ENCODE measurements at places on chromosomes 5 and 9. TPM values are rescaled to one million over a fixed set of nuclear protein-coding genes. Genes with fewer than 3 reads are reported as not detected.

- DNase-seq: no peak
These were observed 32.1 kb downstream of the KCTD16 start for GRCh38 chr5:144202726-144203125.

DNA sequence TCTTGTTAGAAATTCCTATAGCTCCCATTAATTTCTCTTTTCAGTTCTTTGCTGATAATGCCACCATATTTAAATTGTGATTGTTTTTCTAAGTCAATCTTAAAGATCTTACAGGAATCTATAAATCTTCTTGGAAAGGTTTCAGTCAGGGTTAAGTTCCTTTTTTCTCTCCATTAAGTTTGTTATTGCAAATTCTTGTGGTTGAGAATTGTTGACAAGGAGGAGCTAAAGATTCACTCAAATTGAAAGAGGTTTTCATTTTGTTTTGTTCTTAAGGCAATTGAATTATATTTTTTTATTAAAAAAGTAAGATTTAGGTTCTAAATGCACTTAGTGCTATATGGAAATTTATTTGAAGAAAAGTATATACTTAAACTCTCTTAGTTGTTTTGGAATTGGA, 213.4 kb downstream of the PRR16 start:
- no peak for DNase-seq

GRCh38 chr9:27771803-27772545, 198.7 kb upstream of the C9orf72 start:
- no peak for DNase-seq

DNA sequence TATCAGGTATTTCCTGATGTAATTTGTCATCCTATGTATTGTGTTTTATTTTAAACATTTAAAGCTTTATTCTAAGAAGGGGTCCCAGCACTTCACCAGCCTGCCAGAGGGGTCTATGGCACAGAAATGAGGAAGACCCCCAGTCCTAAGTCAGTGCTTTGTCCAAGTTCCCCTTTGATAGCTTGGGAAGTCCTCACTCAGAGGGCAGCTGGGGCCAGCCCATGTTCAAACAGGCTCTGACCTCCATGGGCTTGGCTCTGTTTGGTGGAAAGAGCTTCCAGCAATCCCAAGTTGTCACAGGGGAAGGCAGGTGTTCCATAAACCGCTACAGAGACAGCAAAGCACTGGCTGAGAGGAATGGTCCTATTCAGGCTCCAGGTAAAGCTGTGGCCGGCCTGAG, 26.6 kb upstream of the AKNA start:
- no peak for DNase-seq

DNA sequence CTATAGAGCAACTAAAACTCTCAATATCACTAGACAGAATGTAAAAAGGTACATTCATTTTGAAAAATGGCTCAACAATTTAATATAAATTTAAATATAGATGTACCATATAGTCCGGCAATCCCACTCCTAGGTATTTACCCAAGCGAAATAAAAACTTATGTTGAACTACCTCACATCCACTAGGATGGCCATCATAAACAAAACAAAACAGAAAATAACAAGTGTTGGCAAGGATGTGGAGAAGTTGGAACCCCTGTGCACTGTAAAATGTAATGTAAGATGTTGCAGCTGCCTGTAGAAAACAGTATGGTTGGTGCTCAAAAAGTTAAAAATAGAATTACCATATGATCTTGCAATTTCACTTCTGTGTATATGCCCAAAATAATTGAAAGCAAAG, 36.9 kb upstream of the SELENOP start:
- no peak for DNase-seq

GRCh38 chr5:53010814-53011213, 21.7 kb downstream of the ITGA2 start:
- DNase-seq: no peak

GRCh38 chr9:83724436-83724835, 16.7 kb upstream of the UBQLN1 start:
- DNase-seq: no peak

- DNase-seq: no peak
These were observed 68.9 kb downstream of the PRDM6 start for GRCh38 chr5:123157791-123158581.

DNA sequence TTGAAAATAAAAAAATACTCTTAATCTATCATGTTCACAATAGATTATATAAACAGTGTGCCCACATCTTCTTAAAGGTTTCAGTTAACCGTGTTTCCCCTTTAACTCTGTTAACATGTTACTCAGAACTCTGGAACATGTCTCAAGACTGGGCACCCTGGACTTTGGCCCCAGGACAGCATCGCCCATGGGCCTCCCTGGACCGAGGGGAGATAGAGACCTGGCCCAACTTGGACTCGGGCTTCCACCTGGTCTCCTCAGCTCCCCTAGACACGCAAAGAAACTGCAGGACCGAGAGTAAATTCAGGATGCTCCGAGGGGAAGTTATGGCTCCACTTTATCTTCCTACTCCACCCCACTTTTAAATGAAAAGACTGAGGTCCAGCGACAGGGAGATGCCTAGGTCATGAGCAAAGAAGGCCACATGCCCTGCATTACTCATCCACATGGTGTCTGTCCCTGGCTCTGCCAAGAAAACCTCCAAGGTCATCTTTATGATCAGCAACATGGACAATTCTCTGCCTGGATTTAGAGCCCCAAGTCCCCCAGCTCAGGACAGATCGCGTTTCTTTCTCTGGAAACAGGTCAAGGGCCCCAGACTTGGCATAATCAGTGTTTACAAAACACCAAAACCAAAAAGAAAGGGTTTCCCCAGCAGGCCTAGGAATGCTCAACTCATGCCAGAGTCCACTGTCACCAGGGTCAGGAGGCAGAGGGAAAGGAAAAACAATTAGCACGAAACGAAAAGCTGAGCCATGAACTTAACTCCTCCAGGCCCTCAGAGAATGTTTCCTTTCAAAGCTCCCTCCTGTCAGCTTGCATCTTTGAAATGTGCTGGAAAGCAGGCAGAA, 17.4 kb downstream of the GPX3 start:
- DNase-seq: no peak

IFNB1 gene
- 0.62 TPM for total RNA-seq

PCDHGA4 gene
- 0.12 TPM for total RNA-seq

SFXN1 gene
- total RNA-seq: 506 TPM

PROP1 gene
- not detected for total RNA-seq

SPATA31E1 gene
- total RNA-seq: not detected
